Activated T-helper 2 cell treated with anti-CD3 and anti-CD28 coated beads, Interferon-gamma antibody, Interleukin-2, Interleukin-4, amounts not matched to agents 10 μg/mL and 5 μg/mL and 100 μg/mL, durations not matched to agents 14 hours and 24 hours and 36 hours (primary cell): ENCODE measurements at places on chromosomes 16 and 17. TPM values are rescaled to one million over a fixed set of nuclear protein-coding genes. Genes with fewer than 3 reads are reported as not detected.

The CCDC102A gene
- 6.3 and 6.8 TPM in 2 replicates for total RNA-seq

The SEPTIN1 gene
- total RNA-seq: 169 and 173 TPM in 2 replicates

DNA sequence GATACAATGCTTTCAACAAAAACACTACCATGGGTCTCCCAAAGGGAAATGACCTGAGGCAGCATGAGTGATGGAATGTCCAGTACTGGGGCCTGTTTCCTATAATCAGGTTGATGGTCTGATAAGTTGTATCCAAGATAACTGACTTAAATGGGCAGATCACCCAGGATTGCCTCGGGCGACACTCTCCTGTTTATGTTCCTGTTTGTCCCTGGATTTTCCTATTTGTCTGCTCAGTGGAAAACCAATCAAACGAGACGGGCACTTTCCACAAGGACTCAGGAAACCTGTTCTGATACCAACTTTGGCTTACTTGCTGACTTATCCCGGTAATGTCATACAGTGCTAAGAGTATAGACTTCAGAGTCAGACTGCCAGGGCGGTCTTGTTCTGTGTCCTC, 27.4 kb downstream of the USP43 start:
- DNase-seq: no peak

DNA sequence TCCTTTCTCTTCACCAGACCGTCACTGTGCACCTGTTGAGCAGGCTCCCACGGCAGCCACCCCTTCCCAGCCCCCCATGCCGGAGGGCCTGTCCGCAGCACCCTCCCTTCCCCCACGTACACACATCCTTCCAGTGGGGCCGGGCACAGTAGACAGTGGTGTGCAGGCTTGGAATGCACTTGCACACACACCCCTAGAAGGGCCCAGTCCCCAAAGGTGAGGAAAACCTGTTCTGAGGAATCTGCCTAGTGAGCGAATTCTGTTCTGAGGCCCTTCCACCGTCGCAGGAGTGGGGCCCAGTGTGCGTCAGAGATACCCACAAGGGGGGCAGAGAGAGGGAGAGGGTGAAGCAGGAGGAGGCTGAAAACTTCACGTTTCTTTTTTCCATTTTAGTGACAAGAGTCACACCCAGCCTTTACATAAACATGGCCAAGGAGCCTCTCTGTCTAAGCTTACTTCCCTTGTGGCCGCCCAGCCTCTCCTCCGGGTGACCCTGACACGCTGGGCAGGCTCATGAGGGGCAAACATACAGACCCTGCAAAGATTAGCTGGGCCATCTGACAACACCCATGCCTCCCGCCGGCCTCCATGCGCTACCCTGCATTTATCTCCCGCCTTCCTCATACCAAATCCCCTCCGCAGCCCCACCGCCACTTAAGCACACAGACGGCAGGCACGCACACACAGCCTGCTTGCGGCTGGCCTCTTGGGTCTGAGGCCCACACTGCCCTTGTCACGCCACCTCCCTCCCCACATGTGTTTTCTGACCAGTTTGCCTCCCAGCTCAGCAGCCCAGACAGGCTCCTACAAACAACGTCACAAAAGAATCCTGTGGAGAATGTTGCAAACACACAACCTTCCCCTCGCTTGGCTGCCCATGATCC, 1.8 kb downstream of the ZBTB4 start:
- no peak for DNase-seq

DNA sequence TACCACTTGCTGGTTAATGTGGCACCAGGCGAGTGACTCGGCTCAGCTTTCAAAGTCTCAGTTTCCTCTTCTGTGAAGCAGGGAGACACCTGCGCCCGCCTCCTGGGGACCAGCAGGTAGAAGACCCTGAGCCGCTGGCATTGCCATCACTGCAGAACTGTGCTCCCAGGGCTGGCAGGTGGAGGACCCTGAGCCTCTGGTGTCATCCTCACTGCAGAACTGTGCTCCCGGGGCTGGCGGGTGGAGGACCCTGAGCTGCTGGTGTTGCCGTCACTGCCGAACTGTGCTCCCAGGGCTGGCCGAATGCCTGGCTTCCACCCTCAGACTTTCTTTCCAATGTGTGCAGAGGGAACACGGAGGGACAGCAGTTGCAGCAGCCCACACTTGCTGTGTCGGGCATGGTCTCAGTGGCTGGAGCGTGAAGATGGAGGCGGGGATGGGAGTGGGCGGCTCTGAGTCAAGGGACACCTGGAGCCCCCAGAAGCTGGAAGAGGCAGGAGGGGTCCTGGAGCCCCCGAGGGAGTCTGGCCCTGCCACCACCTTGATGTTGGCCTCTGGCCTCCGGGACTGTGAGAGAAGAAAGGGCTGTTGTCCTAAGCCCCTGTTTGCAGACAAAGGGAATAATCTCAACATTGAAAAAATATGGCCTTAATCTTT, 75.8 kb upstream of the METTL9 start:
- DNase-seq: no peak

GRCh38 chr17:71764505-71764904, 356.3 kb upstream of the SOX9 start:
- no peak for DNase-seq

DNA sequence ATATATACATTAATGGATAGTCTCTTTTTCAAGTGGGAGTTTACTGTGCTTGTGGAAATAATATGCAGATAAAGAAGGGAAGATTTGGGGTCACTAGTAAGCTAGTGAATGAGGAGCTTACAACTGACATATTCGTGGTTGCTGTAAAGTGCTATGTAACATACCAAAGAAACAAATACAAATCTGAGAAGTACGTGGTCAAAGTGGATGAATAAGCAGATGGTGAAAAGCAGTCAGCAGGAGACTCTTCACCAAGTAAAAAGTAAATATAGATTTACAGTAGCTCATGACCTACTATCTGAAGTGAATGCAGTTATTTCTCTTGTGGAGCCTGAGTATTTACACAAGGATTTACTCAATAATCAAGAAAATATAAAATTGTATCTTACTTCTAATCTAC, 136.6 kb upstream of the ELAC2 start:
- DNase-seq: no peak

DNA sequence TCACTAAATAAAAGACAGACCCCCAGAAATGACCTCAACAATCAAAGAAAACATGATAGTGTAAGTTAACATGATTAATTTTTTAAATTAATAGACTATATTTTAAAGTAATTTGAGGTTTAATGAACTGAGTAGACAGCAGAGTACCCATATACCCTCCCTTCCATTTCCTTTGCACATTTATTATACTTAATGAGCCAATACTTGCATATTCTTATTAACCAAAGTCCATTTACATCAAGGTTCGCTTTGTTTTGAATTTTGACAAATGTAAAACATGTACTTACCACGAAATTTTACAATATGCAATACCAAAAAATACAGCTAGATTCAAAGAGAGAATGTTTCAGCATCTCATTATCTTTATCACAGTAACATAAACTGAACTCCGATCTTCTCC, 72.7 kb downstream of the KANSL1 start:
- no peak for DNase-seq
